ENCODE measurements at places on chromosomes 3 and 15.

DNA sequence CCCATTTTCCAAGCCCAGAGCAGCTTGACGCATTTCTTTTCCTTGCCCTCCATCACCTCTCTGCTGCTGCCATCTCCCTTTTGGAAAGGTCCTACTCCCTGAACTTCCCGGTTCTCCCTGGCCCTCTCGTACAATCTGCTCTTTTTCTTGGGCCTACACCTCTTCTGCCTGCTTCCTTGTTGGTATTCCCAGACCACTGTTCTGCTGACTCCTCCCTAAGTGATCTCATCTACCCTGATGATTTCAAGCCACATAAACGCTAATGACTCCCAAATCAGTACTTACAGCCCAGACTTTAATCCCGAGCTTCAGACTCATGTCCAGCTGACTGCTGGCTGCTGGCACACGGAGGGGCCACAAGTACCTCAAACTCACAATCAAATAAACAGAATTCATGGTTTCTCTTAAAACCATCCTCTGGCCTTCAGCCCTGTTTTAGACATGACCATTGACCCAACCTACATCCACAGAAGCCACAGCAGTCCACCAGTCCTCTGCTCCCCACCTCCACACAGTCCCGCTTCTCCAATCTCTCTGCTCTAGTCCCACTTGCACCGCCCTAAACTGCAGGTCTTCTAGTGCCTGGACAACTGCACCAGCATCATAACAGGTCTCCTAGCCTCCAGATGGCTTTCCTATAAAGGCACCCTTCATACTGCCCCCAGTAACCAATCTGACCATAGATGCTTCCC is 57.6 kb downstream of the AAGAB start:
- DNase-seq, result no peak

- DNase-seq, result no peak
These were observed 11.6 kb upstream of the SPSB4 start for GRCh38 chr3:141039589-141039988.

GRCh38 chr15:45616901-45617323 is 17.9 kb upstream of the SQOR start:
- DNase-seq, result no peak

DNA sequence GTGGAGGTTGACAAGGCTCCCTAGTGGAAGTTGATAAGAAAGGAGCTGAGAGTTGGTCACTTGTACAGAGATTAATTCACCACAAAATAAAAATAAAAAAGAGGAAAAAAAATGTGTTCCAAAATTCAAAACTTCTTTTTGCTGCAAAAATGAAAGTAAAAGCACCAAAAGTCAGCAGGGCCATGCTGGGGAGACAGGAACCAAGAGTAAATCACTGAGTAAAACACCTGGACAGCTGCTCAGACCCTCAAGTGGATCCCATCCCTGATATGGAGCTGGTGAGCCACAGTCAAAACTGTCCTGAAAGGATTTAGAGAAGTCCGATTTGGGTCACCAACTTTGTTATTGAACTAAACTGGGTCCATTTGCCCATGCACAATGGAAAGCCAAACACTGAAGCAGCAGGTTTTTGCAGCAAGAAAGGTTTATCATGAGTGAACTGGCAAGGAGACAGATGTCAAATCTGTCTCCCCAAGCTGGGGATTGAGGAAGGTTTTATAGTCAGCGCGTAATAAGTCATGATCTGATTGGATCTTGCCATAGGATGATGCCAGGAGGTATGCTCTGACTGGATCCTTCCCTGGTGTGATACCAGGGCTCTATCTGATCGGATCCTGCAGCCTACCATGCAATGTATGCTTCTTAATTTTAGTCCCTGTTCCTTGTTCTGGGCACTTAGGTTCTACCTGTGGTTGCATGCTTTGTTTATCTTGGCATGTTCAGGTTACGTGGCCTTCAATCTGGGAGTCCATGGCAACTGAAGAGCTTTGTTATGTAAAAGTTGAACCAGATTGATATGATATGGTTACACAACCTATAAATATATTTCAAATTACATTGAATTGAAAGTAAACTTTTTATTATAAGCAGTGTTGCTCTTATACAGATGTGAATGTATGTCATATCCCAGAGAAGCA is 313.2 kb downstream of the POLQ start:
- no peak for DNase-seq

GRCh38 chr3:43461345-43461744 is 160.5 kb downstream of the ANO10 start:
- no peak for DNase-seq

- peak; percentile 44 for DNase-seq
These were observed 28.7 kb upstream of the PIGZ start for GRCh38 chr3:196997311-196997710.

DNA sequence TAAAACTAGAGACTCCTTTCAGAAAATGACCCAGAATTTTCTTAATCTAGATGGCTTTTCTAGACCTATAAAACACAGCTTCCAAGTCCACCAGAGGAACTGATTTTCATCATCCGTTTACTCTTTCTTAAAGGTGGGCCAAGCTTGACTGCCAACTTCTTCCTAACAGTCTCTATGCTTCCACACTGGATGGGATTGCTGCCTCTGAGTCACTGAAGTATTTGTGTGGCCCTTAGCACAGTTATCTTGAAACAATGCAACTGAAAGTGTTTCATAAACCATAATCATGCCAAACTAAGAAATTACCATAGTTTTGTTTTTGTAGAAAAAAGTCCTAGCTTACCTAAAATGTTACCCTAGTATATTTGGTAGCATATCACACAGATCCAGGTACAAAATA is 985.7 kb downstream of the TUSC7 start:
- no peak for DNase-seq

DNA sequence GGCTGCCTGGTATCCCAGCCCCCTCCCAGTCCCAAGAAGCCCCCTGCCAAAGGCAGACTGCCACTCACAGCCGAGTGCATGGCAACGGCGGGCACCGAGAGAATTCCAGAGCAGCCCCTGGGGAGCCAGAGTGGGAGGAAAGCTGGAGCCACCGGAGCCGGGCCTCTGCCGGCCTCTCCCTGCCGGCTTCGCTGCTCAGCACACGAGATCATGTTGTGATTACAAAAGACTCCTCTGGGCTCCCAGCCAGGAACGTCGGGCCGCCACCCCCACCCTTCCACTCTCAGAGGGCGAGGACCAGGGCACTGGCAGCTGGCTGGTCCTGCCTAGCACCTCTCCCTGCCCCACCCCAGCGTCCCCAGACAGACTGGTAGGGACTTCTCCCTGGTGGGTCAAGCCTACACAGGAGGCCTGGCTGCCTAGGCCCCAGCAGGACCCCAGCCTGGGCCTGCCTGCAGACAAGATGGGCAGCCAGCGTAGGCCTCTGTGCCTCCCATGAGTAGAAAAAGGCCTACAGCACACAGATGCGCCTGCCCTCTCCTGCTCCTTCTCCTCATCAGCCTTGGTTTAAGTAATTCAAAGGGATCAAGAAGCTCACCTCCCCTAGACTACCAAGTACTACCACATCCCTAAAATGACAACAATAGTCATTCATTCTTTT is at the start of gene CCDC9B:
TSS of gene CCDC9B (minus strand) at position 200 of the 661 bp plus-strand sequence. CDS start at position 80, 120 bp downstream.
- DNase-seq, result peak; percentile 98

DNA sequence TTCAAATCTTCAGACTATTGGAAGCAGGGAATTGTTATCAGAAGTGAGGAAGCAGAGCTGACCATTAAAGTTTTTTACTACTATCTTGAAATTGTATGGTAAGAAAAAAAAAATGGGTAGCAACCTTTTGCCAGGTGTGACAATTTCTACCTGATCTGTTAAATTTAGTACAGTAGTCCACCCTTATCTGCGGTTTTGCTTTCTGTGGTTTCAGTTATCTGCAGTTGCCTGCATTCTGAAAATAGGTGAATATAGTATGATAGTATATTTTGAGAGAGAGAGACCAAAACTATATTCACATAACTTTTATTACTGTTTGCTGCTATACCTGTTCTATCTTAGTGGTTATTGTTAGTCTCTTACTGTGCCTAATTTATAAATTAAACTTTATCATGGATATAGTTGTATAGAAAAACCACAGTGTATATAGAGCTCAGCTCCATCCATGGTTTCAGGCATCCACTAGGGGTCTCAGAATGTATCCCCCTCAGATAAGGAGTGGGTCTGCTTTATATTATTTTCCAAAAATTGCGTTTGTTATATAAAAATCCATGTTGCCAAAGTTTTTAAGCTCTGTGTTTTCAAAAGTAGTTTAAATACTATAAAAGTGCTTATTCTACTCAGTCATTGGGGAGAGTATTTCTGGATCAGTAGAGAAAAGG is 69.9 kb downstream of the PTPRG start:
- no peak for DNase-seq

DNA sequence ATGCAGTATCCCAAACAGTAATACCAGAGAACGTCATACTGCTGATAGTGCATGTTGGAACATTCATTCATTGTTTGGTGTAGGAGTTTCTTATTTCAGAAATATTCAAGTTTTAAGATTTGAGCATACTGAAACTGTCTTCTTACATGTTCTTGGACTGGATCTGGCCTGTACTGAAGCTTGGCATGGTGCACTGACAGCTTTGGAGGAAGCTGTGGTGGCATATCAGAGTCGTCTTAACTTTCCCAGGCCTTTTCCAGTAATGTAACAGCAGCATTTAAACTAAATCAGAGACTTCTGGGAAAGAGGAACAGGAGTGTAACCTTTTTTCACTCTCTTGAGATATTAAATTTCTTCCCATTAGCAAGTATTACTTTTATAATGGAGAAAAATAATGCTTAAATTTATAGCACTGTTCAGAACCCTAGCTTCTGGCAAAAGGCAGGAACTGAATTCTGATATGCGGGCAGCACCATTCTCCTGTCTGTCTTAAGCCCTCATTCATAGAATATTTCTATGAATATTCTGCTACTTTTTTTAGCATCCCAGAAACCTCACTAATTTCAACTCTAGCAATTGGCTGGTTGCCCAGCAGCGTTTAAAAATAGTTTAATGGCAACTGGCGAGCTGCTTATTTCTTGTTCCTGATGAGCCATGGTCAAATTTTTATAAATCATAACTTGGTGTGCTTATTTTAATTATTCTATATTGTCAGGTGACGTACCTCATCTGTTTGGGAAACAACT is 31.1 kb downstream of the DNAJC13 start:
- DNase-seq, result no peak

GRCh38 chr3:144241404-144241803 is 269.8 kb downstream of the DIPK2A start:
- DNase-seq, result no peak

DNA sequence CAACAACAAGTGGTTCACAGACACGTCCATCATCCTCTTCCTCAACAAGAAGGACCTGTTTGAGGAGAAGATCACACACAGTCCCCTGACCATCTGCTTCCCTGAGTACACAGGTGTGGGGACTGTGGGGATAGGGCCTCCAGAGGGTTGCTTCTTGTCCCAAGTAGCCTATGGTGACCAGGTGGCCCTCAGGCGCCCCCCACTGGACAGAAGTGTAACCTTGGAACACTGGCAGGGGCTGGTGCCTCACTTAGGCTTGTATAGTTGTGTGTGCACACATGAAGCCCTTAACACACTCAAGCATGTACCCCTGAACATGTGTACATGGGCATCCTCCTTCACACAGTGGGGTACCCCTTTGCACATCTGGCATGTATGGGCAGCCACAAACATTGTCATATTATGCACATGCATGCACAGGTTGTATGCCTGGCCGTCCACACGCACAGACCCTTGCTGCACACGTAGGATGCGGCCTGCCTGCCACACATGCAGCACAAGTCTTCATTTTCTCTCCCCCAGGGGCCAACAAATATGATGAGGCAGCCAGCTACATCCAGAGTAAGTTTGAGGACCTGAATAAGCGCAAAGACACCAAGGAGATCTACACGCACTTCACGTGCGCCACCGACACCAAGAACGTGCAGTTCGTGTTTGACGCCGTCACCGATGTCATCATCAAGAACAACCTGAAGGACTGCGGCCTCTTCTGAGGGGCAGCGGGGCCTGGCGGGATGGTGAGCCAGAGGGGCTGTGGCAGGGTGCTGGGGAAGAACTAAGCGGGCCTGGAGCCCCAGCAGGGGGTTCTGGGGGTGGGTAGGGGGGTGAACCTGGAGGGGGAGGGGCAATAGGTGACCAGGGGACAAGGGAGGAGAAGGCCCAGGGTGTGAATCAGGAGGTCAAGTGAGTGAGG is 11.7 kb upstream of the SEMA3B start:
- DNase-seq, result no peak

GRCh38 chr15:61890106-61890505 is 170.1 kb downstream of the VPS13C start:
- no peak for DNase-seq

GRCh38 chr3:97291901-97292300 is 472.7 kb upstream of the ARL6 start:
- DNase-seq, result no peak

DNA sequence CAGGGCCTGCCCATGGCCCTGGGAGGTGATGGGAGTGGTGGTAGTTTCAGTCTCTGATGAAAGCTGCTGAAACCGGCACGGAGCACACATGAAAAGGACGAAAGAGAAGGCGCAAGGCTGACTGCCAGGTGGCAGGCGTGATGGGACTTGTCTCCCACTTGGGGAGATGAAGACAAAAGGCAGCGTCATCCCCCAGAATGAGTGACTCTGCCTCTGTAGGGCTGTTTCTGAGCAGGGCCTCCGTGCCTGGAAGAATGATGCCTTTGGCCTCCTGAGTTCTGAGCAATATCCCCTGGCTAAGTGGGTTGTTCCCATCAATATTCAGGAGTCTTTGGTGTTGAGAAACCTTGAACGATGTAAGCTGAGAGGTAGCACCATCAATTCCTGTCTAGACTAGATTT is 237.8 kb downstream of the OPA1 start:
- DNase-seq, result no peak

- DNase-seq, result no peak
These were observed 334.9 kb upstream of the NAALADL2 start for GRCh38 chr3:174524203-174524602.

GRCh38 chr15:40932156-40932555 is 3.0 kb downstream of the DLL4 start:
- DNase-seq, result no peak

DNA sequence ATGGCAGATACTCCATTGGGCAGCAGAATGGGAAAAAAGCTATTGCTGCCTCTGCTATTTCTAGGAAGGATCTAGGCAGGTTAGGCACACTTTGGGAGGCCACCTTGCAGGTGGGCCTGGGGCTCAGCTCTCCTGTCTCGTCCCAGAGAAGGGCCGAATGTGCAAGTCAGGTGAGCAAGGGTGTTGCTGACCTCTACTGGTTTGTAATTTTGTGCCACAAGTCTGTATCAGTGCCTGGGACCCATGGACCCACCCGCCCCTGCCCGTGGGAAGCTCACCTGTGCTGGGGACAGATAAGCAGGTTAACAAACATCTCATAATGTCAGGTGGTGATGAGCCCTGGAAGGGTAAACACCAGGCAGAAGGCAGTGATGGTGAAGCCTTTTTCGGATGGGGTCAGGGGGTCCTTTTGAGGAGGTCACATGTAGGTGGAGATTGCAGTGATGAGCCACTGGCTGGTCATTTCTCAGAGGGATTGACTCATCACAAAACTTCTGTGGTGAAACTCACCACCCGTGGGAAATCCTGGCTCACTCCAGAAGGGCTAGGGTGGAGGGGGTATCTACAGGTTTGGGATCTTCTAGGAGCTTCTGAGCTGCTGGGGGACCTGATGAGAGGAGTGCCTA is 161.3 kb downstream of the KLF13 start:
- DNase-seq, result no peak

DNA sequence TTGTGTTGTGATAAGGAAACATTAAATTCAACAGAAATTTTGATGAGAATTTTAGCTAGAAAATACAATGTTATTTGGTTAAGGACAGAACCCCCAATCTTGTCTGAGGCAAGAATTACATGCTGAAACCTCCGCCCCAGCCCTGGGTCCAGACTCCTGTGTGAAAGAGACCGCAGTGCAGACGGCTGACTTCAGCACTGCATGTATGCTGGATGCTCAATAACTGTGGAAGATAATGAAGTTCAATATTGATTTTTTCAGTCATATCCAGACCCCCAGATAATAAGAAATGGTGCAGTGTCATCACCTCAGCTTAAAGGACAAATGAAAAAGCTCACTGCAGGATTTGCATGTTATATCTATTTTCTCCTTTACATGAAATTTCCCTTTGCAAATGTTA is 188.3 kb upstream of the CNTN4 start:
- no peak for DNase-seq

All from sigmoid colon (tissue), 7 donors.